ENCODE measurements at places on chromosomes 3 and 15.

- no peak for DNase-seq
These were observed 995 bp downstream of the CHST14 start for GRCh38 chr15:40471808-40472150.

GRCh38 chr15:66739287-66739686, 37.3 kb downstream of the SMAD6 start:
- no peak for DNase-seq

DNA sequence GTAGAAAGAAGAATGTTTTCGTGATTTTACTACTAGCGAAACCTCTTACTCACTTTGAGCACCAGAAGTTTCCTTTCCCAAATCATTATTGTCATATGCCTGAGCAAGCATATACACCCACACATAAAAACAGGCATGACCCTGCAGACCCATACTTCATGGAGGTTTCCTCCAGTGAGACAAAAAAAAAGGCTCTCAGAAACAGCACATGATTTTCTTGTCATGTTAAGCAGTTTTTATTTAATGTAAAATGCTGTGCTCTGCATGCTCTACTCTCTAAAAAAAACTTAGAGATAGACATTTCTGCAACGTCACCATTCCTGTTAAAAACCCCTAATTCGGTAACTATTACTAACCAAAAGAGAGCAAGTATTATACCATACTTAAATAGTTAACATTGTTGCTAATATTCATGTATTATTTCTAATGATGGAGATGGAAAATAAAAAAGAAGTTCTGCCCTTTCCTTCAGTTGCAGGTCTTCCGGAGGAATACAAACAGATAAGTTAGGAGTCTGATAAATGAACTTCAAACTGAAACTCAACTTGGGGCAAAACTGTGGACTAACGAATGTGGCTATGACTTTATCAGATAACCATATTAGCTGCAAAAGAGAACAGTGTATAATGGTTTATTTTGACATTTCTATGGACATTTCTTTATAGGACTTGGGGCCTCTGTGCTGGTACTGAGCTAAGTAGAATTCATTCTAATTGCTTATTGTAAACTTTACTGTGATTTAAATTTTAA, 15.9 kb downstream of the CD200R1 start:
- no peak for DNase-seq

DNA sequence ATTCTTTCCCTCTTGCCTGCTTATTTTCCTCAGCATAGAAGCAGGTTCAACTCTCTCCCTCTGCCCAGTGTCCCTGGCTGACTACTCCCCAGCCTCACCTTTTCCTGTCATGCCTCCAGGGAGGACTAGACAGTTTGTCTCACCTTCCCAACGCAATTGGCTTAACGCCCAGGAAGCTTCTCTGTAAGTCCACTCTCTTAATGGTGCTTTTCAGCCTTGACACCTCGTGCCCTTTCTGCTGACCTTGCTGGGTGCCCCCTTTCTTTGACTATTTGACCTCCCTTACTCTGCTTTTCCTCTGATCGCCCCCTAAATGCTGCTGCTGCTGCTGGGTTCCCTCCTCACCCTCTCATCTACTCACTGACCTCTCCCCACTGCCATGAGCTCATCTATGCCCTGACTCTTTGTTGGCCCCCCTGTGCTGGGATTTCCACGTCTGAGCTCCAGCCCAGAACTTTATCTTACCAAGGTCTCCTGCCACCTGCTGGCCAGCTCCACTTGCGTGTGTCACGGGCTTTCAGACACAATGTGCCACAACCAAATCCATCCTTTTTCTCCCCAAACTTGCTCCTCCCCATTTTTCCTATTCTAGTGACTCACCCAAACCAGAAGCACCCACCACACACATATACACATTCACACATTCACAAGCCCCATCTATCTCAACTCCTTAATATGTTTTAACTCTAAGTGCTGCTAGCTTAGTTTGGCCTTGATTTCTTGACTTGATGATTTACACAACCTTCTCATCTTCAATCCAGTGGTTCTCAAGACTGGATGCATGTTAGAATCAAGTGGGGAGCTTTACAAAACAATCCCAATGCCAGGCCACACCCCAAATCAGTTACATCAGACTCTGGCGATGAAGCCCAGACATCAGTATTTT, 16.6 kb downstream of the EPB42 start:
- DNase-seq: no peak

- DNase-seq: no peak
These were observed 711.0 kb downstream of the MECOM start for GRCh38 chr3:168952551-168952950.

DNA sequence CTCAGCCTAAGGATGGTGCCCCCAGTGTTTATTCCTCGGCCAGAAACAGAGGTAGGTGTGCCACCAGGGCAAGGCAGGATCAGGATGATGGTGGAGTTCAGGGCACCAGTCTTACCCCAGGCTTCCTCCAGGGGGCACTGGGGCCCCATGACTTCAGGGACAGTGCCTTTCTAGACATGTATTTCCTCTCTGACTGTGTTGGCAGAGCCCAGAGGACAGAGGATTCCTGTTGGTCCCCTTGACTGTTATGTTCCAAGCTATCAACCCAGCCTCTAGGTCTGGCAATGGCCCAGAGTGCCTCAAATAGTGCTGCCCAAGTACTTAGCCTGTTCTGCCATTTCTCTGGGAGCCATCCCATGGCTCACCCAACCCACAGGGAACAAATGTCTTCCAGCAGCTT, 2.8 kb downstream of the HEMK1 start:
- DNase-seq: no peak

GRCh38 chr3:67414740-67415139, 239.7 kb downstream of the SUCLG2 start:
- DNase-seq: no peak

GRCh38 chr3:67418426-67419217, 235.8 kb downstream of the SUCLG2 start:
- DNase-seq: no peak

- DNase-seq: no peak
These were observed 487.1 kb upstream of the NR2F2 start for GRCh38 chr15:95843241-95843910.

DNA sequence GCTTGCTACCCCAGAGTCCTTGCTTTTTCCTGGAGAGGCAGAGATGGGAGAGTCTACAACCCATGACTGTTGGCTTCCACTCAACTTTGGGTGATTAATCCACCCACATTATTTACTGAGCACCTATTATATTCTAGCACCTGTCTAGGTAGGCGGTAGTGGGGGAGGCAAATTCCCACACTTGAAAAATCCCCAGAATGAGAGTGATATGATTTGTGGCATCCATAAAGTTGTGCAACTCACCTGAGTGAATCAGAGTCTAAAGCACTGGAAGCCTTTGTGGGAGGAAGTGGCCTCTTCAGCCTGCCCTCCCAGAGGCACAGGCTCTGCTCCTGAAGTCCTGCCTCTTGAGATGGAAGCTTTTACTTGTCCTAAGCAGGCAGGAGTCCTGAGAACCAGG, 40.4 kb upstream of the CTNNB1 start:
- DNase-seq: no peak

GRCh38 chr15:38545179-38545578, 19.4 kb downstream of the RASGRP1 start:
- DNase-seq: no peak

DNA sequence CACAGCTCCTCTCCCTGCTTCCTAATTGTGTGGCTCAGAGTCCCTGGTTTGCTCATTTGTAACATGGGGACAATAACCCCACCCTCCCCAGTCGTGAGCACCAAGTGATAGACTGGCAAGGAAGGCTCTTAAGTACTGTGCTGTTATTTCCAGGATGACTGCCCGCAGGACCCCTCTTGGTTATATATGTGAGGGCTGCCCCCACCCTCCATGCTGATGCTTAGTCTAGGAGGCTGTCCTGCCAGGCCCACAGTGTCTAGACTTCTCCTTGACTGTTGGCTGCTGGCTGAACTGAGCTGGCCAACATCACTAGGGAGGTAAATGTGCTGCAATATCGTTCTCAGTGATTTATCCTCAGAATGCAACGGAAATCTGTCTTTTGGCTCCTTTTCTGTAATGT, 45.1 kb downstream of the RAB11A start:
- DNase-seq: no peak

GRCh38 chr3:139457066-139457465, 19.2 kb downstream of the RBP2 start:
- no peak for DNase-seq

DNA sequence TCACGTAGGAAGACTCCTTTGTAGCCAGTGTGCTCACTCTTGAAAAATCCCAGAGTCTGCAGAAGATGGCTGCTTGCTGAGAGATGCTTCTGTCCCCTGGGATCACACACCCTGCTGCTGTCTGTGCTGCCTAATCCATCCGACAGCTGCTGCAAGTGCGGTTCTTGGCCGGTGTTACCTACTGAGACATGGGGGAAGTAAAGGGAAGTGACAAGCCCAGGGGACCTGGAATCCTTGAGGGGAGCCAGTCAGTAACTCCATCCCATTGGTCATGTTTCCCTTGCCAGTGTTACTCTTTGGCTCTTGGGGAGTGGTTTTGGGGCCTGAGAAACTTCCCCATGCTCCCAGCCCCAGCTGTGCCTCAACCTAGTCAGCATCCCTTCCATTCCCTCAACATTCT, 8.3 kb upstream of the CPNE9 start:
- DNase-seq: no peak

DNA sequence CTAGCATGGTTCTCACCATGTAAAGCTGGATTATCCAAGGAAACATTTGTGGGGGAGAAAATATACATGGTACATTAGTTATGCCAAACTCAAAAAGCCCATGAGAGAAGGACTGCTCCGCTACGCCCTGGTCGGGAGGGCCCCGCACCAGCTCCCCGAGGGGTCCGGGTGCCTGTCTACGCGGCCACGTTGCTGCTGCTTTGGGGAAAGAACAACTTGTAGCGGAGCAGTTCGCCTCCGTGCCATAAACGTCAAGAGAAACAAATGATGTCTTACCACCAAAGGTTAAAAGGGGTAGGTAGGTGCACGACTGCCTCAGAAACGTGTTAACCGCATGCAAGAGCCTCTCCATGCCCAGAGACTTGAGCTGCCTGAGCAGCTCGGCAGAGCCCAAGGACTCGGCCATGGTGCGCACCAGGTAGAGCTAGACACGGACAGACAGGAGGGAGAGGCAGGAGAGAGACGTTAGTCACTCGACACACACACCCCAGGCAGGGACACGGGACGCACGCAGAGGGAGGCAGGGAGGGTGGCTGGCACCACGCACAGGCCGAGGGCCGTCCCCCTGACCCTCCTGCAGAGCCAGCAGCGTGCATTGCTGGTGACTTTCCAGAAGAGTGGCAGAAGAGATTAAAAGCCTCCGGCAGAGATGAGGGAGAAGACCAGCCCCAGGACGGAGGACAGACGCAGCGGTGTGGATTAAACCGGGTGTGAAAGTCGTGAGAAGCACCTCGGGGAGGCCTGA, 63.4 kb downstream of the CYFIP1 start:
- DNase-seq: no peak

DNA sequence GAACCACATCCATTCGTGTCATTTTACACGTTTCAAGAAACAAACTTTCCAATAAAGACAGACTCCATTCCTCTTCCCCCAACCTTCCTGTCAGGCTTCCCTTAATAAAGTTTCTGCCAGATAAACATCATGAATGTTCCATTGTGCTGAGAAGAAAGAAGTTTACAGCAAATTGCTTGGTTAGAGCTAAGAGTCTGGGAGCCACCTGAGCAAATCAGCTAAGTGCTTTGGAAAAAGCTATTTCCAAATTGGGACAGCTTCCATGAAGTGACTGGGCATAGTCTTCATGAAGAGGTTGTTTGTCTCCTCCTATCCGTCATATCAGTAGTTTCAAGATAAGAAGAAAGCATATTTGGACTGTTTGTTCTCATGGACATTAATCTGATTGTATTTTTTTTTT, 77.0 kb downstream of the MAGI1 start:
- DNase-seq: no peak

DNA sequence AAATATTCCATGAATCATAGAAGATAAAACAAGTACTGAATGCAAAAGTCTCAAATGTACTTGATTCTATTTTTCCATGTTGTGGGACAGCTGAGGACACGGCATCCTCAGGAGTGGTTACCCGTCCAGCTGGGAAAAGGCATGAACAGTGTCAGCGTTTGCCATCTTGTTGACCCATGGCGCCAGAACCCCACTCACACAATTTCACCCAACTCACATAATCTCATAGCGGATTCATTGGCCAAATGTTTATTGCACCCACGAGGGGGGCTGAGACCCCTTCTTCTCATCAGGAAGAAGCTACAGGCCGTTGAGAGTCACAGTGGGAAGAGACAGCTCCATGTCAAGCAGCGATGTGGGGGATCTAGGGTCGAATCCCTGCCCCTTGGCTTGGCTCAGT, 72.9 kb downstream of the OCA2 start:
- DNase-seq: no peak

All from osteocyte (in vitro differentiated cells).